ENCODE measurements at places on chromosomes 3 and 15.

- DNase-seq = no peak
Measured at GRCh38 chr3:64813326-64813725, 125.5 kb upstream of the ADAMTS9 start.

GRCh38 chr3:55538158-55538557 is 51.1 kb upstream of the WNT5A start:
- DNase-seq = no peak

GRCh38 chr3:39383045-39383880 is at the start of gene SLC25A38:
TSS of gene SLC25A38 (plus strand) at chr3:39383370. CDS start at chr3:39383725, 355 bp downstream.
- DNase-seq = peak; percentile 77

DNA sequence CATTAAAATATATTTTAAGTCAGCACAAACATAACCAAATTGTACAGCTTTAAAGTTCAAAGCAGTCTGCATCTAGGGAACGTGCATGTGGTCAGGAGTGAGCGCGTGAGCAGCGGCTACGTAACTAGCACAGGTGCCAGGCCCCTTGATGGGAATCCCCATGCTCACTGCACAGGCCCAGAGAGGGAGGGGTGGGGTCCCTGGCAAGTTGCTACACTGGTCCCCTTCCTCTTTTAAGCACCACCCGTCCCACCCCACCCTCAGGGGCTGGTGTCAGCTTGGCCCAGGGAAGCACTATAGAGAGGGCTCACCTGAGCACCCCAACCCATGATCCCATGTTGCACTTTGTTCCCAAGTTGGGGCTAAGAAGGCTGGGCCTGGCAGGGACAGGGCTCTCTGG is 835 bp upstream of the GMPPB start:
- DNase-seq = no peak

- DNase-seq = no peak
Measured at GRCh38 chr15:38267421-38268022, 14.9 kb downstream of the SPRED1 start.

GRCh38 chr3:149415484-149415883 is 38.0 kb upstream of the TM4SF1 start:
- DNase-seq = no peak

DNA sequence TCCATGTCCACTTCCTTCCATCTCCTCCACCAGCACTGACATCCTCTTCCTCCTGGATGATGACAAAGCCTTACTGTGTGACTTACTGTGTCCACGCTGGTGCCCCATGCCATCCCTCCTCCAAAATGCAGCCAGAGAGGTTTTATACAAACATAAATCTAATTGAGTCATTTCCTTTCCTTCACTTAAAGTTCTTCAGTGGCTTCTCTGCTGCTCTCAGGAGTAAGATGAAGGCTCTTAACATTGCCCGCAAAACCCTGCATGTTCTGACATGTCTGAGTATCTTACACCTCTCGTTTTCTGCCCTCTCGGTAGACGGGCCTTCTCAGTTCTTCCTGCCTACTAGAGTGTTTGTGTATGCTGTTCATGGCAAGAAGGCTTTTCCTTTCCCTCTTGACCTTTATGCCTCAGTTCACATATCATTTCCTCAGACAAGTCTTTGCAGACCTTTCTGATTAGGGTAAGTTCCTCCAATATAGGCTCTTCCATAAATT is 175.5 kb downstream of the CFAP20DC start:
- DNase-seq = no peak

DNA sequence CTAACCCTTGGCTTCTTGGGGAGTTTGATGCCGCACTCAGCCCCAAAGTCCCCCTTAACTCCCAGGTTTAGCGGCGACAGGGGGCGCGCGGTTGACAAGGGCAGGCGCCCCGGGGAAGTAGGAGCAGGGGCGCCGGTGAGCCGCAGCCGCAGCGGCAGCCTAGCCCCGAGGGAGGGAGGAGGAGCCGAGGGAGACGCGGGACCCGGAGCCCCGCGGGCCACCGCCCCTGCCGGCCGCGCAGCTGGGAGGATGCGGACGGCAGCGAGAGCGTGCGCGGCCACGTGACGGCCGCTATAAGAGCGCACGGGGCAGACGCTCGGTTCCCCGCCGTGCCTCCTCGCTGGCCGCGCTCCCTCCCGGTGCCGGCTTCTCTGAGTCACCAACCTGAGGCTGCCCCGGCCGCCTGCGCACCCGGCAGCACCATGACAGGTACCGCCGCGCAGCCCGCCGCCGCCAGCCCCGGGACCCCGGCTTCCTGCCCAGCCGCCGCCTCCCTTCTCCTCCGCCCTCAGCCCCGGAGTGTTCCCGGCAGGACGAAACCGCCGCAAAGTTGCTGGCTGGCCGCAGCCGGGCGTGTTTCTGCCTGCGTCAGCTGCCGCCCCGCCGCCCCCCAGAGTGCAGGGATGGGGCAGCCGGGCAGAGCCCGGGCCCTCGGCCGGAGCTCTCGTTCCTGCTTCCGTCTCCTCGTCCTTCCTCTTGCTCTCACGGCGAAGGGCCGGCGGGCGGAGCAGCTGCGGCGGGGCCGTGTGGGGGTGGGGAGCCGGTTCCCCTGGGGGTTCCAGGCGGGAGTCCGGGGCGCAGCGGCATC is at the start of gene GYG1:
GYG1 (plus strand) TSS at position 322 of the 808 bp plus-strand sequence; CDS start at position 423, 101 bp downstream.
- DNase-seq = peak; percentile 70

GRCh38 chr3:127368186-127369032 is 80.6 kb upstream of the PRR20G start:
- DNase-seq = no peak

GRCh38 chr3:131282379-131282778 is 99.2 kb upstream of the NUDT16 start:
- no peak for DNase-seq

- DNase-seq = no peak
Measured at GRCh38 chr15:90893175-90894090, 9.1 kb downstream of the FES start.

DNA sequence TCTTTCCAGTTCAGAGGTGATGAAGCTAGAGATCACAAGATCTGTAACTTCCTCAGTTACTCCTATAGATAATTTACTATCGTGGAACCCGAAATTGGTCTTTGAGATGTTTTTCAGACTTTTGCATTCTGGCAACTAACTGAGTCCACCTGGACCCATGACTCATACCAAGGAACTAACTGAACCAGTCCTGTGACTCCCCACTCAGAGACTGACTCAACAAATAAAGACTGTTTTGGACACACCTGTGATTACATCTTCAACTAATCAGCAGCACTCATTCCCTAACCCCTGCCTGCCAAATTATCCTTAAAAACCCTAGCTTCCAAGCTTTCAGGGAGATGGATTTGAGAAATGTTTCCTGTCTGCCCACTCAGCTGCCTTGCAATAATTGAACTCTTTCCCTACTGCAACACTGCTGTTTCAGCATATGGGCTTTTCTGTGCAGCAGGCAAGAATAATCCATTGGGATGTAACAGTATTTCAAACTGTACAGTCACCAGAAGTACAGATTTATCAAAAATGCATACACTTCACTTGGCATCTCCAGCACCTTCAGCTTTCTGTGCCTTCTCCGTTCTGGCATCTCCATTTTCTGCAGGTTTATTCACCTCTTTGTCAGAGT is 57.7 kb downstream of the GATM start:
- DNase-seq = no peak

GRCh38 chr3:170162052-170162451 is 19.5 kb downstream of the PHC3 start:
- no peak for DNase-seq

DNA sequence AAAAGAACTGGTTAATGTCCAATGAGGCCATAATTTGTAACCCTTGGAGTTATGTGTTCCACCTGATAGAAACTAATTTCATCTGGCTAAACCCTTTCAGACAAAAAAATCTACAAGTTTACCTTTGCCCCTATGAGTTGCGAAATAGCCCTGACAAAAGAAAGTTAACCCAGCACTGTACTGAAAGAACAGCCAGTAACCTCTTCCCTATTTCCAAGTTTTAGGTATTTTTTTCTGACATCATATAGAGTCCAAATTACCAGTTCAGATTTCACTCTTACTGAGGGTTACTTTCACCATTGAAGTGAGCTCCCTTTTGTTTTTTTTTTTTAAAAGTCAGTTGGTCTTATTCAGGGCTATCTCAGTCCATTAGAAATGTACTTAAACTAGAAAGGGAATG is 42.8 kb upstream of the PTPRG start:
- DNase-seq = no peak

DNA sequence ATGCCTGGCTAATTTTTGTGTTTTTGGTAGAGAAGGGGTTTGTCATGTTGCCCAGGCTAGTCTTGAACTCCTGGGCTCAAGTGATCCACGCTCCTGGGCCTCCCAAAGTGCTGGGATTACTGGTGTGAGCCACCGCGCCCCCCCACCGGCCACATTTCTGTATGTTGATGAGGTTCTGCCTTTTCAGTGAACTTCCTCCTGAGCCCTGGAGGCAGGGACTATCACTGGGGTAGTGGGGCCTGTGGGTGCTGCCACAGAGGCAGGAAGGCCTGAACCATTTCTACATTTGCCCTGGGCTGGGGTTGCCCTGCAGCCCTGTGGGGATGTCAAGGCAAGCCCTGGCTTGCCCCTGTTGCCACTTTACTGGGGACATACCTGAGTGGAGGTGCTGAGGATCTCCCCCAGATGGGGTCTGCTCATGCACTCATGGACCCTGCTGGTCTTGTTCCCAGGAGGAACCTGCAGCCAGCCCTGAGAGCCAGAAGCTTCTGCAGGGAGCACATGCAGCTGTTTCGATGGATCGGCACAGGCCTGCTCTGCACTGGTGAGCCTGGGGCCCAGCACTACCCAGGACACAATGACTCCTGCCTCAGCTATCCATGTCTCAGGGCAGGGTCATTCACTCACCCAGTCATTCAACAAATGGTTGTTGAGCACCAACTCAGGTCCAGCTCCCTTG is 5.7 kb downstream of the SLC28A1 start:
- DNase-seq = no peak

- DNase-seq = no peak
Measured at GRCh38 chr3:67640023-67640660, 14.3 kb downstream of the SUCLG2 start.

DNA sequence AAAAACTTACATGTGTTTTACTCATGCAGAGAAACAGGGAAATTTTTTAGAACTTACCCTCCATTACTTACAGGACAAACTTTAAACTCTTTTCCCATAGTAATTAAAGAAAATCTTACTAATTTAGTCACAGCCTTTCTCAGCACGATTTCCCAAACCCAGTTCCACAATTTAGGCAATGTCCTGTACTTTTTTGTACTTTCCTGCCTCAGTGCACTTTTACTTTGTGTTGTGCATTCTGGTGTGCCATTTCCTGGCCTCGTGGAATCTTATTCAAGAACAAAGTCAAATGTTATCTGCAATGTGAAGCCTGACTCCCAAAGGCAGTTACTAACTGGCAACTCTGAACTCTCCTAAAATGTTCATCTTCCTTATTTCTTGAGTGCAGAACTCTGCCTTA is 1.9 kb downstream of the SLC33A1 start:
- DNase-seq = no peak

DNA sequence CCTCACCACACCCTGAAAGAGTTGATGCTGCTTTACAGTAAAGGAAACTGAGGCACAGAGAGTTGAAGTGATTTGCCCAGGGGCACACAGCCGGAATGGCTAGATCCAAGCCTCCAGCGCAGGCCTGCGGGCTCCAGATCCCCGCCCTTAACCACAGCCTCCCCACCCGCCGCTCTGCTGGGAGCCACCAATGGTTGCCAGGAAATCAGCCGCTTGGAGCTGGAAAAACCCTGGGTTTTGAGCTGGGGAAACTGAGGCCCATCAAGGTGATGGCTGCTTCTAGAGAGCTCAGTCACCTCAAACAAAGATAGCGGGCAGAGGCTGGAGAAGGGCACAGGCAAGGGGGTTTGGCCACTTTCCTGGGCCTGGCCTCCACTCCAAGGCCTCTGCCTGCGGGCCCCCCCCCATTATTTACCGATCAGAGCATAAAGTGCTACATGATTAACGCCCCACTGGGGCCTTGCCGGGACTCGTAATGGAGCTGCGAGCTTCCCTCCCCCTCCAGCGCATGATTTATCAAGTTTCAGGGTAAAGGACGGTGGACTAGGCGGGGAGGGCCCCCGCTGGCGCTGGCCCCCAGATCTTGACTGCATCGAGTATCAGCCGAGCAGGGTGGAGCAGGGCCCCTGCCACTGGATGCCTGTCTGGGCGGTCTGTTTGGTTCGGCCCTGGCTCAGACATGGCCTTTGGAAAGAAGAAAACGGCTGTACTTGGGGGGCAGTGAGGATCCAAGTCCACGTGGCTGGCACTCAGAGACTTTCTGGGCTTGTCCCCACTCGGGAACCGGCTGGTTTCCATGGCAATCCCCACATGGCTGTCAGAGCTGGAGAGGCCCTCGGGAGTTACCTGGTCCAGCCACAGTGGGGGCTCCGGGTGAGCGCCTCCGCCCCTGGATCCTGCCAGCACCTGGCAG is 9.1 kb downstream of the PLXND1 start:
- DNase-seq = no peak

DNA sequence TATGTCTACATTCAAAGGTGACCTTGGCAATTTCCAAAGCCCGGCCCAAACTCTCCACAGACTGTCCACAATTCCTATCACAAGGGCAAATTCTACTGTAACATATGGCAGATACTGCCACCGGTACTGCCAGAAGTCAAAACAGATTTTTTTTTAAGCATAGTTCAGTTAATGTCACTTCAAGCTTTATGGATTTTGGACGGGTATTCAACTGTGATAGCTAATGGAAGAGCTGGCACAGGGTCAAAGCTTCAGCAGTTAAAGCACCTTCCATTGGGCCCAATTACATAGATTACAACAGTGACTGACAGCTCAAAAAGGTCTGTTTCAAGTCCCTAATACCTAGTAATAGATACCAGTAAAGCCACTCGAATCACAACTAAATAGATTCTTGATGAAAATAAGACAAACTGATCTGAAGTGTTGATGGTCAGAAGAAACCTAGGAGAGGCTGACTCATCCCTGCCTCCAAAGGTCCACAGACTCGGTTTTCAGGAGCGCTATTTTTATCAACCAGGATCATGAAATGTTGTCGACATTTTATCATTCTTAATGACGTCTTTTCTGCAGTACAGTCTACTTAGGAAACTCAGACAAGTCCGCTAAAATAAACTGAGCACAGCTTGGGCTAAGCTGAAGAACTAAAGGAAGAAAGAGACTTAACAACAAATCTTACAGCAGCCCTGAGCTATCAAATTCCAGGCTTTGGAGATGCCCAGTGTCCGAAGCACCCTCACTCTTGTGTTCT is 38.7 kb downstream of the ANXA2 start:
- no peak for DNase-seq

DNA sequence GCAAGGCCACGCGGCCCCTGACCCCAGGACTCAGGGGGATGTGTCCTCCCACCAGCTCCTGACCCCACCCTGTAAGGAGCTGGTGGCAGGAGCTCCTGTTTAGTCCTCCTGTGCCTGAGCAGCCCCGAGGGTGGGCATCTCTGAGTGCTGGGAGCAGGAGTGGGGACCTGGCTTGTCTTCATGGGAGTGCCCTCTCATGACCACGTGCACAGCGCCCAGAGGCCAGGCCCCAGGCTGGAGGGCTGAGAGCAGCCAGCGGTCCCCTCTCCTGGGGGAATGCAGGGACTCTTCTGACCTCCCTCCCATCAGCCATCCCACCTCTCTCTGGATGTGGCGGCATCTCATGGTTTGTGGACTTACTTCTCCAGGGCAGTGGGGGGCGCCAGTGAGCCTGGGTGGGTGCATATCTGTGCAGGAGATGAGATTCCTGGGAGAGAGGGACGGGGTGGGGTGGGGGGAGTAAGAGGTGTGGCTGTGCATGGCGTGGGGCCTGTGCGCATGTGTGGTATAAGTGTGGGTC is 205.6 kb downstream of the TBC1D2B start:
- no peak for DNase-seq

Data from stimulated activated CD8-positive, alpha-beta memory T cell treated with anti-CD3 and anti-CD28 coated beads, Interleukin-15, amount 100 ng/mL, for 48 hours (primary cell).